ENCODE measurements at places on chromosomes 3 and 15.

DNA sequence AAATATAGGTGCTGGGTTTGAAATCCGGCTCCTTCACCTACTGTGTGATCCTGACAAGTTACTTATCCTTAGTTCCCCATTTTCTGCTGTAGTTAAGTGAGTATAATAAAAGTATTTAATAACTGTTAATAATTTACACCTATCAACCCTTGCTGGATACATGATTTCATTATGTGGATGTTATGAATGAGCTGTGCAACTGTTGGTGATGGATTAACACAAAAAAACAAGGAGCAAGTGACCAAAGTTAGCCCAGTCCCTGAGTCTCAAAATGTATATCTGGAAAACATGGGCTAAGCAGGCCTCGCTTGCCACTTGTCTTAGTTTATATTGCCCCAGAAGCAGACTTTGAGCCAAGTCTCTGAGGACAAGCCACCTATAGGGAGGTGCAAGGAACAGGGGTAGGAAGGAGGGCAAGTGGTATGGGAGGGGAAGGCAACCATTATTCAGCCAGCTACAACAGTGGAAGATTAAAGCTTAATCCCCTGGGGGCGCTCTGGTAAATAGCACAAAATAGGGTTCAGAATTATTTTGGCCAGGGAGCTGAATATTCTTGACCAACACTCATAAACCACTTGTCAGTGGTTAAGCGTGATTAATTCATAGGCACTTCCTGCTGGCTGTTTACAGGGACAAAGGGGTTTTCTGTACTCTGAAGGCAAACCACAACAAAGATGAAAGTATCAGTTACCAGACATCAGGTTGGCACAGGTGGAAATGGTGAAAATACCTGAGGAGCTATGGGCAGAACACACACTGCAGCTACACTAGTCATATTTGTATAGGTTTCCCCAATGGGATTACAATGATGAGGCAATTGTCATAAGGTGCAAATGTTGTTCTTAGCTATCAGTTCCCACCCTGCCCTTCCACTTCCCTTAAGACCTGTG, 76.2 kb downstream of the TRIM42 start:
- DNase-seq = no peak

DNA sequence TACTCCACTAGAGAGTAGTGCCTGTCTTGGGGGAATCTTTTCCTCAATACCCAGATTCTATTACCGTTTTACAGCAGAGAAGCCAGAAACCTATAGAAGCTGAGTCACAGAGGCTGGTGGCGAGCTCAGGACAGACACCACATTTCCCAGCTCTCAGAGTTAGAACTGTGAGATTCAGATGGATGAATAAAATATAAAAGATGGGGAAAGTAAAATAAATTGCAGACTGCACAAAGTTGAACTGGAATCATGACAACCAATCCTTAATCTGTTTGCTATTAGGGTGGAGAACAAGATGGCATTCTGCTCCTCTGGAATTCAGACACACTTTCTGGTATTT, 40.5 kb upstream of the CMSS1 start:
- no peak for DNase-seq

DNA sequence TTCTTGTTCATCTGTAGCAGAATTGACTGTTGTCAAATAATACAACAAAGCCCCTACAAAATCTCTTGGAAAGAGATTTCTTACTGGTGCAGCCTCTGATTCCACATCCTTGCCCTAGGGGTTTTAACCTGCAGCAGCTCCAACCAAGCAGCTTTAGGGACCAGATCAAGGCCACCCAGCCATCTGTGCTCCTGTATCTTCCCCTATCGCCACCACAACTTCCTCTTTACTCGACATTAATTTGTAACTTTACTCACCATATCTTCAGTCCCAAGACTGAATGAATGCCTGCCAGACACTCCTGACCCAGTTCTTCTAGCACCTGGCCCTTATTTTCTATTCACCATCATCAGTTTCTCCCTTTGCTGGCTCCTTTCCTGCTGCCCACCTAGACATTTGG, 156.6 kb upstream of the IL12A start:
- no peak for DNase-seq

GRCh38 chr3:84724877-84725276, 233.9 kb upstream of the CADM2 start:
- no peak for DNase-seq

DNA sequence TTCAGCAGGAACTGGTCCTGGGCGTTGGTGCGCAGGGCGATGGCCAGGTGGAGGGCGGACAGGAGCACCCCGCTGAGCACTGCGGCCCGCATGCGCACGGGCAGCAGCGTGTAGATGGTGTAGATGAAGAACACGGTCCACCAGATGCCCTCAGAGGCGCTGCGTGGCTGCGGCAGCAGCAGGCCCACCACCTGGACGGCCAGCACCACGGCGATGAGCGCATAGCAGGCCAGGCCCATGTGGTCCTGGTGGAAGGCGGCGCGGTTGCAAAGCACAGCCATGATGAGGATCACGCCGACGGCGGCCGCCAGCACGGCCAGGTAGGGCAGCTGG, 1.5 kb downstream of the ADCY5 start:
- DNase-seq = no peak

DNA sequence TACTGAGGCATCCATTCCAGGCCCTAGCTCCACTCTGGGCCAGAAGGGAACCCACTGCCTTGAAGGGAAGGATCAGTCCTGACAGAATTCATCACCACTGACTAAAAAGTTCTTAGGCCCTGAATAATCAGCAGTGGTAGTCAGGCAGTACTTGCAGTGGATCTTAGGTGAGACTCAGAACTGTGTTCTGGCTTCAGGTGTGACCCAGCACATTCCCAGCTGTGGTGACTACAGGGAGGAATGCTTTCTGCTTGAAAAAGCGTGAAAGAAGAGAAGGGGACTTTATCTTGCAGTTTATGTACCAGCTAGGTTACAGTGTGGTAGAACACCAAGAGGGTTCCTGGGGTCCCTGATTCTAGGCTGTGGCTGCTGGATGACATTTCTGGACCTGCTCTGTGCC, 24.9 kb upstream of the AADACL2 start:
- no peak for DNase-seq

- DNase-seq = no peak
Measured at GRCh38 chr3:32428092-32429068, 36.7 kb downstream of the CMTM7 start.

DNA sequence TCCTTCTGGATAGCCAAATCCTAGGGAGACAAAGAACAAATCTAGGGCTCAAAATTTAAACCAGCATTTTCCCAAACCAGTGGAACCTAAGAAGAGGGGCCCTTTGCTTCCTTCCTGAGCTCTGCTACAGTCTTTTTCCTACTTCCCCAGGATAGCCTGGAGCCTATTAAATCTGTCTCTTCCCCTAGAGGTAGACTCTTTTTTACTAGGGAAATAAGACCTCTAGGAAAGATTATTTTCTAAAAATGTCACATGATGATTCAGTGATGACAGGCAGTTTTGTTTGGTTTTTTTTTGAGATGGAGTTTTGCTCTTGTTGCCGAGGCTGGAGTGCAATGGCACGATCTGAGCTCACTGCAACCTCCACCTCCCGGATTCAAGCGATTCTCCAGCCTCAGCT, 18.5 kb downstream of the RMDN3 start:
- no peak for DNase-seq

- no peak for DNase-seq
Measured at GRCh38 chr3:1147819-1148218, 55.0 kb downstream of the CNTN6 start.

DNA sequence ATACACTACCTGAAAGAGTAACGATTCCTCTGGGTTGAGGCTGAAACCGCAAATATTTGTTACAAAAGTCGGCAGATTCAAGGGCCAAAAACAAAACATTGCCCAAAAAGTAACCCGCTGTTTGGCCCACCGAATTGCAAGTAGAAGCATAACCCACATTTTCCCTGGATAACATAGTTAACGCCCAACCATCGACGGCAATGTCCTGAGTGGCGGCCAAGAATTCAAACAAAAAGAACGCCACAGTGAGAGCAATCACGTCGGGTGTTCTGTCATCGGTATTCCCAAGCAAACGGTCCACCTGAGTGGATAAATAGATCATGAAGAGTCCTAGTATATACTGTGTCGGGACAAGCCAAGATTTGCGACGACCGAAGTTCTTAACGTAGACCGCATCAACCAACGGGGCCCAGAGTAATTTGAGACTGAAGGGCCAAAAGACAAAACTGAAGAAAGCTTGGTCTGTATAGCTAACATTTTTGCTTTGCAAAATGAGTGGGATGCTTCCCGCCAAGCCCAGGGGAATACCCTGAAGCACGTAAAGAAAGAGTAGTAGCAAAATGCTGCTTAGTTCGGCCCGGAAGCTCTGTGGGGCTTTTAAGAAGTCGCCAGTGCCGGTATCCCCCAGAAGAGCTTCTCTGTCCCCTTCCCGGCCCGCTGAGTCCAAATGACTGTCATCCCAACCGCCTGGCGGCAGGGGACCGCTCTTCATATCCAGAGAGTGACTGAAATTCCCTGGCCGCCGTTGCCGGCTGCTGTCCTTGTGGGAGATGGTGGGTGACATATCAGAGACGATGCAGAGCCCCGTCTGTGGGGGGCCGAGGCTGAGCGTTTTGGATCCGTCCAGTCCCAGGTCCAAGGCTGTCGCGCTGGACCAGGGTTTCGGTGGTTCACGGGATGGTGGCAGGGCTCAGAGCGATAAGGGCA, 750 bp downstream of the SLC33A1 start:
- DNase-seq = no peak

GRCh38 chr3:190528706-190529105, 14.8 kb downstream of the IL1RAP start:
- DNase-seq = no peak

- no peak for DNase-seq
Measured at GRCh38 chr3:25257026-25257425, 171.0 kb upstream of the RARB start.

DNA sequence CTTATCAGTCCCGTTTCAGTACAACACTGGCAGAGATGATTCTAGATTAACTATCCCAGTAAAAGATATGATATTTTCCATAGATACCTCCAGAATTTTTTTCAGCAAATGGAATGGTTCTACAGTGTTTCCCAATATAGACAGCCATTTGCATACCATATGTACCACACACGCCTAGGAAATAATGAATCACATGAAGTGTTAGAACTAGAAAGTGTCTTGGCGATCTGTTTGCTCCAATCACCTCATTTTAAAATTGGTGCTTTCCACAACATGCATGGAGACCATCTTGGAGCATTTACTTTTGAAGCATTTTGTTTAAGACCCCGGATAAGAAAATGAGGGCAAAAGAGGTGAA, 2.0 kb downstream of the C2CD4A start:
- no peak for DNase-seq

DNA sequence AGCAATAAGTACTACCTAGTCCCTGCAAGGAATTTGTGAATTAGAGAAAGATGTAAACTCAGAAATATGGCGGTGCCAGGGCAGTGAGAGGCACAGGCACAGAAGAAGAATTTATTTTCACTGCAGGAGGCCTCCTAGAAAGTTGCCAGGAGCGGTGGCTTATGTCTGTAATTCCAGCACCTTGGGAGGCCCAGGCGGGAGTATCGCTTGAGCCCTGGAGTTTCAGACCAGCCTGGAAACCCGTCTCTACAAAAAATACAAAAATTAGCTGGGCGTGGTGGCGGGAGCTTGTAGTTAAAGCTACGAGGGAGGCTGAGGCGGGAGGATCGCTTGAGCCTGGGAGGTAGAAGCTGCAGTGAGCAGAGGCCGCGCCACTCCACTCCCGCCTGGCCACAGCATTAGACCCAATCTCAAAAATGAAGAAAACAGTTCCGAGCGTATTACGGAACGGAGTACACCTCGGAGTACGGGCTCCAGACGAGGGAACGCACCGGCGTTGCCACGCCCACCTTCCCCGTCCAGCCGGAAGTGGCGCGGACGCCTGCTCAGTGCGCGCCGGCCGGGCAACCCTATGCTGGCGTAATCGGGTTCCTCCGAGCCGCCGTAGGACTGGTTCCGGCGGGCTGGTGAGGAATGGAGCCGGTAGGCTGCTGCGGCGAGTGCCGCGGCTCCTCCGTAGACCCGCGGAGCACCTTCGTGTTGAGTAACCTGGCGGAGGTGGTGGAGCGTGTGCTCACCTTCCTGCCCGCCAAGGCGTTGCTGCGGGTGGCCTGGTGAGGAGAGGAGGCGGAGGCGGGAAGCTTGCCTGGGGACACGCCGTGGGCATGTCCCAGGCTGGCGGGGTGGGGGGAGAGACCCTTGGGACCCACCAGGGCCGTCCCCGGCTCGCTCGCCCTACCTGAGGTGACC, at the start of gene FBXO22:
Gene FBXO22 (plus strand): TSS at position 548 of the 909 bp plus-strand sequence. CDS start 86 bp downstream, at position 634.
- peak; percentile 84 for DNase-seq

GRCh38 chr3:58946875-58947274, 103.0 kb downstream of the CFAP20DC start:
- DNase-seq = no peak

GRCh38 chr3:111720681-111721380, 125.7 kb upstream of the ZBED2 start:
- no peak for DNase-seq

GRCh38 chr3:150312018-150312657, 96.0 kb upstream of the TSC22D2 start:
- DNase-seq = no peak

GRCh38 chr3:174116421-174116820, 718.9 kb downstream of the NLGN1 start:
- DNase-seq = no peak

DNA sequence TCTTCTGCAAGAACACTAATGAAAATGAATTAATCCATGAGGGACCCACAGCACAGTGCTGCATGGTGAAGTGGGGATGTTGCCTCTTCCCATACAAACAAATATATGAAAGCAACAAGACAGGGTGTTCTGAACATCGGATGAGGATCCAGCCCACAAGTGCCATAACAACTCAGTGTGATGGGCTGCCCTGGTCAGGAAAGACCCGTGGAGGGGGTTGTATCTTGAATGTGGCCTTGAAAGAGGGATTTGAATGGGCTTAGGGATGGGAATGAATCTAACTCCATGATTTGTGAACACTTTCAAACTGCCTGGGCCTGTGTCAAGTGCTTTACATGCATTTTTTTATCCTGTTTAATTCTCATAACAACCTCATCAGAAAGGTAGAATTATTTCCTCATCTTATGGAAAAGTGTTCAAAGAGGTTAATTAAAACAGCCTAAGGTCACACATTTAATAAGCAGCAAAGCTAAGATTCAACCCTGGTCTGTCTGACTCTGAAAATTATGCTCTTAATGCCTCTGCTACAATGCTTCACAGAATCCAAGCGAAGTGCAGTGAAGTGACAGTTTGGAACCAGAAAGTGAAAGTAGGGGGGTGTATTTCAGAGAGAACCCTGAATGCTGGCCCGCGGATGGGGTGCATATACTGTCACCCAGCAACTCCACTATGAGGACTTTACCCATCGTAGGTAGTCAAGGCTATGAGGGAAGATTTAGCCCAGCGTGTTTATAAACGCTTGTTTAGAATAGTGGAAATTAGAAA, 65.6 kb upstream of the HEG1 start:
- DNase-seq = no peak

GRCh38 chr3:122916084-122916483, 111.5 kb downstream of the SEMA5B start:
- DNase-seq = no peak

DNA sequence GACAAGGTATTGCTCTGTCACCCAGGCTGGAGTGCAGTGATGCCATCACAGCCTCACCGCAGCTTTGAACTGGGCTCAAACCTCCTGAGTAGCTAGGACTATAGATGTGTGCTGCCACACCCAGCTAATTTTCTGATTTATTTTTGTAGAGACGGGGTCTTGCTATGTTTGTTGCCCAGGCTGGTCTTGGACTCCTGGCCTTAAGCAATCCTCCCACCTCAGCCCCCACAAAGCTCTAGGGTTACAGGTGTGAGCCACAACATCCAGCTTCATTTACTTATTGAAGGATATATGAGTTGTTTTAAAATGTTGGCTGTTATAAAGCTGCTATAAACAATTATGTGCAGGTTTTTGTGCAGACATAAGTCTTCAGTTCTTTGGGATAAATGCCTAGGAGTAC, 62.2 kb downstream of the SEC22A start:
- no peak for DNase-seq

- DNase-seq = no peak
Measured at GRCh38 chr3:132637590-132637989, 22.0 kb downstream of the ACAD11 start.

Measured in iPS DF 6.9 (cell line).